ENCODE measurements at places on chromosomes 2 and 18.
A peak's percentile ranks its signal among the peaks of the same experiment; 100 is the strongest.

DNA sequence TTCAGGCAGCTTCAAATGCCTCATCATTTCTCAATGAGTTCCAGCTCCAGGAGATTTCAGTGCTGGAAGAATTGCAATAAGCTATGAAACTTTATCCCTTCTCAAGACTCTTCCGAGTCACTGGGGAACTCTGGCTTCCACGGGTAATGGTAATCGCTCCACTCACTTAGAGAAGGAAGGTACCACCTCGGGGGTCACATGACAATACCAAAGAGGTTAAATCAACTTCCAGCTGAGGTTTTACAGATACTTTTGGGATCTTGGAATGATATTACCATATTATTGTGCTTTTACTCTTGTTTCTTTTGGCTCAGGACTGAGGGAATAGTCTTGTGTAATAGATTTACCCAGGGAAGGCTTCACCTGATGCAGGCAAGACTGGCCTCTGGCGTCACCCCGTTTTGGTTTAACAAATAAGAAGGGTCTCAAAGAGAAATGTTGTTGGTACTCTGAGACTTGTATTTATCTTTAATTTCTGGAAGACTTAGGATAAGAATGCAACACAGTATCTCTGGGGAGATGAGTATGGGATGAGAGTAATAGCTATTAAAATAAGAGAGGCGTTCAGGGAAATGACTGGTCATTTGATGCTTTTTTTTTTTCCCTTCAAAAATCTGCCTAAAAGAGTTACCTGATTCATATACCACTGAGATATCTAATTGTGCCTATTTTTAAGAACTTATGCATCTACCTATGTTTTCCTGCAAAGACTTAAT, 316.9 kb upstream of the ZEB2 start:
- no peak for DNase-seq

DNA sequence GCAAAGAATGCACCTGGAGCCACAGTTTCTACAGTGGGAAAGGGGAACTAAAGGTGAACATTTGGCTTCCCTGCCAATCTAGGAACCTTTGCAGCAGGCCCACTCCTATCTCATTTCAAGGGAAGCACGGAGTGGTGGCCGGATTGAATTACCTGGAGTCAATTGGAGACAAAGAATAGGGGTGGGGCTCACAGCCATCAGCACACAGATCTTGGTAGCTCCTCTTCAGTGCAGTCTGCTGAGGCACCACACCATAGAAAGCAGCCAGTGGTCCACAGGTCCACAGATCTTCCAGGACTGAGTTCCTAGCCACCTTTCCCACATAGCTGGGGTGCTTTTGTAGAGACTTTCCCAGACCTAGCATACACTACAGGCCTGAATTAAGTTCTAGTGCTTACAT, 43.5 kb upstream of the NXPH2 start:
- no peak for DNase-seq

- no peak for DNase-seq
These were observed 197.0 kb downstream of the HRH4 start for GRCh38 chr18:24657444-24657842.

GRCh38 chr18:76426737-76427305, 68.2 kb downstream of the ZNF516 start:
- no peak for DNase-seq

DNA sequence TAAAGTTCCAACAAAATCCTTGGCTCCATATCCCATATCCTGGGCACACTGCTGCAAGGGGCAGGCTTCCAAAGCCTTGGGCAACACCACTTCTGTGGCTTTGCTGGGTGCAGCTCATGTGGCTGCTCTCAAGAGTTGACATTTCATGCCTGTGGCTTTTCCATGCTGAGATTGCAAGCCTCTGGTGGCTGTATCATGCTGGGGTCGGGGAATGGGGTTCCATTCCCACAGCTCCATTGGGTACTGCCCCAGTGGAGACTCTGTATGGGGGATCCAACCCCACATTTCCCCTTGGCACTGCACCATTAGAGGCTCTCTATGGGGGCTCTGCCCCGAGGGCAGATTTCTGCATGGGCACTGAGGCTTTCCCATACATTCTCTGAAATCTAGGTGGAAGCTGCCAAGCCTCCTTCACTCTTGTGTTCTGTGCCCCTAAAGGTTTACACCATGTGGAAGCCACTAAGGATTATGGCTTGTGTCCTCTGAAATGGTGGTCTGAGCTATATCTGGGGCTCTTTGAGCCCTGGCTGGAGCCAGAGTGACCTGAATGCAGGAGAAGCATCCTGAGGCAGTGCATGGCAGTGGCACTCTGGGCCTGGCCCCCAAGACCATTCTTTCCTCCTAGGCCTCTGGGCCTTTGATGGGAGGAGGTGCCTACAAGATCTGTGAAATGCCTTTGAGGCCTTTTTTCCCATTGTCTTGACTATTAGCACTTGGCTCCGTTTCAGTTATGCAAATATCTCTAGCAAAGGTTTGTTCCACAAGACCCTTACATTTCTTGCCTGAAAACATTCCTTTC, 107.9 kb downstream of the PTGR3 start:
- no peak for DNase-seq

- DNase-seq = no peak
These were observed 1.9 kb downstream of the GTF2A1L start for GRCh38 chr2:48619526-48619925.

GRCh38 chr2:126722546-126722945, 66.6 kb downstream of the GYPC start:
- DNase-seq = no peak

DNA sequence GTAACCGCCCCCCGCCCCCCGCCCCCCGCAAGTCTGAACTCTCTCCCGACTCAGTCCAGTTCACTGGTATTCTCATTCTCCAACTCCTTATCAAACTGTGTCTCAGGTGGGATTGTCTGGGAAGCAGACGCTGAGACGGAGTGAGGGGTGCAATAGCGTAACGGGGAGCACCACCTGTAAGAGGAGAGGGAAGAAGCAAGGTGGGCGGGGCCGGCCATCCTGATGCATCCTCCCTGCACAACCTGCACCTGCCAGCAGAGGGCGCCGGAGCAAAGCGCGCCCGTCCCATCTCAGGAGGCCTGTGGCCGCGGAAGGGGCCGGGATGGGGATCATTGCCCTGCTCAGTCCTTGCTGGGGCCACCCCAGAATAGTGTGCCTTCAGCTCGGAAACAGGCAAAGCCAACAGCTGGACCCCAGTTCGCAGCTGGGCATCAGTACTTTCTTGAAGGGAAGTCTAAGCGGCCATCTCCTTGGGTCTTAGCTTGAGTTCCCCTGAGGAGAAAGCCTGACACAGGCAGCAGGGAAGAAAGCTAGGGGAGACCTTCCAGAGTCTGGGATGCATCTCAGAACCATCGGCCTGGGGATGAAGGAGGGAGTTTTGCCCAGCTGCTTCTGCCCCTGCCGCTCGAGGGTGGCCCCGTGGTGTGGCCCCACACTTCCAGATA, 208.0 kb downstream of the TFCP2L1 start:
- peak; percentile 35 for DNase-seq

DNA sequence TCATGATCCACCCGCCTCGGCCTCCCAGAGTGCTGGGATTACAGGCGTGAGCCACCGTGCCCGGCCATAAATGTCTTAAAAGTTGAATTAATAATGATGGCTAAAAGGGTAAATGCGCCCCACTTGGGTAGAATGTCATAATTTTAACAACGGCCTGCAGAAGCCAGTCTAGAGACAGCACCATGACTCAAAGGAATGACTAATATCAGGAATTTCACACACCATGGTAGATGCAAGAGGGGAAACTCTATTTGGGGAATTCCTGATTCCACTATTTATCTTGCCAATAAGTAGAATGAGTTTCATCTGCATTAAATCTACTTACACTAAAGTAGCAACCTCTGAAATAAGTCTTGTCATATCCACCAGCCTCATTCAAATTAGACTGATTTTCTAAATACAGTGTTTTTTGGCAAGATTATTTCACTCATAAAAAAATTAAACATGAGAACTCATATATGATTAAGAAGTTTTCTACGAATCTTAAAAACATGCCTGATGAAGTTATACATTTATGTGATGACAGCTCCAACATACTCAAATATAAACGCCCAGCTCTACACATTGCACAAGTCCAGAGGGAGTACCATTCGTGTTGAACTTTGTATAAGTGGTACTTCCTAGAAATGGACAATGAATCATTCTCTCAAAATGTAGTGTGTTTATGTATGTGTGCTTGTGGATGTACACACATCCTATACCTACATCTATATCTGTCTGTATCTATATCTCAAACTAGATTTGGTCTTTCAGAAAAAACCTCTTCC, 309.7 kb downstream of the IRS1 start:
- no peak for DNase-seq

- DNase-seq = no peak
These were observed 186.7 kb downstream of the ARL4C start for GRCh38 chr2:234310166-234310565.

- no peak for DNase-seq
These were observed 26.8 kb downstream of the GLI2 start for GRCh38 chr2:120762341-120763061.

- no peak for DNase-seq
These were observed 46.7 kb downstream of the EML6 start for GRCh38 chr2:54770211-54770610.

- no peak for DNase-seq
These were observed 508.3 kb downstream of the TSN start for GRCh38 chr2:122263746-122264145.

- no peak for DNase-seq
These were observed 703.3 kb upstream of the PKDCC start for GRCh38 chr2:41344529-41344928.

- no peak for DNase-seq
These were observed 108.8 kb upstream of the PIEZO2 start for GRCh38 chr18:11258039-11258610.

- DNase-seq = no peak
These were observed 85.2 kb downstream of the EIPR1 start for GRCh38 chr2:3292416-3292815.

DNA sequence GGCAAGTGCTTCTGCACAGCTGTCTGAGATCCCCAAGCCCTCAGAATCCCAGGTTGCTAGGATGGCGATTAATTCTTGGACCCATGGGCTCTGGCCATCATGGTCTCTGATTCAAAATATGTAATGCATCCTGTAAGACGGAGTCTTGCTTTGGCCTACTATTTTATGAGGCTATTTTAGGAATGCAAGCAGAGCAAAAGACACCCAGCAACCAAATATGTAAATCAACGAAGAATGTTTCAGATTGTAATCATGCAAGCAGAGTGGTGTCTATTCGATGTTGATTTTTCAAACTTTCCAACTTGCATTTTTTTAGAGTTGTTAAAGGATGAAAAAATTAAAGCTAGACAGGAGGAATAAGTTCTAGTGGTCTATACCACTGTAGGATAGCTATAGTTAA, 154.8 kb downstream of the COL6A3 start:
- no peak for DNase-seq

- no peak for DNase-seq
These were observed 166.4 kb downstream of the MGAT5 start for GRCh38 chr2:134420259-134420658.

GRCh38 chr2:96247009-96247408, 18.8 kb downstream of the TMEM127 start:
- DNase-seq = no peak

GRCh38 chr2:172791953-172792352, 56.3 kb downstream of the RAPGEF4 start:
- DNase-seq = no peak

DNA sequence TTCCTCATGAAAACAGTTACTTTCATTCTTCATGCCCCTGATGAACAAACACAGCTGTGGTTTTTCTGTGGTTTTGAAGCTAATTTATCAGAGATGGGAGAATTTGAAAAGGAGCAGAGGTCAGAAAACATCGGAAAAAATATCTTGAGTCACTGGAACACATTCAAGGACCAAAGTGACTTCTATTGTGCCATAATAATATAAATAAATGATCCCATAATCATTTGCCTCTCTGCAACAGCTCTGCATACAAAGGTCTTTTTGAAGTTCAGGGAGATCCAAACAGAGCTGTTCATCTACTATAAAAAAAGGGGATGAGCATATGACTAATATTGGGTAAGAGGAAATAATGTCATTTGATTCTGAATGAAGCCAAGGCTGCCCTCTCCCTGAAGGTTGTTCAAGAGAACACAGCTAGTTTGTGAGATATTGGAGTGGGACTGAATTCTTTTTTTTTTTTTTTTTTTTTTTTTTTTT, 201.3 kb upstream of the GALNT5 start:
- no peak for DNase-seq

- no peak for DNase-seq
These were observed 613.9 kb downstream of the IRS1 start for GRCh38 chr2:226185616-226186211.

- DNase-seq = no peak
These were observed at the start of gene GULP1 for GRCh38 chr2:188291617-188292347. TSS of gene GULP1 (plus strand) at chr2:188291874. CDS start at chr2:188477703, 185,829 bp downstream.

DNA sequence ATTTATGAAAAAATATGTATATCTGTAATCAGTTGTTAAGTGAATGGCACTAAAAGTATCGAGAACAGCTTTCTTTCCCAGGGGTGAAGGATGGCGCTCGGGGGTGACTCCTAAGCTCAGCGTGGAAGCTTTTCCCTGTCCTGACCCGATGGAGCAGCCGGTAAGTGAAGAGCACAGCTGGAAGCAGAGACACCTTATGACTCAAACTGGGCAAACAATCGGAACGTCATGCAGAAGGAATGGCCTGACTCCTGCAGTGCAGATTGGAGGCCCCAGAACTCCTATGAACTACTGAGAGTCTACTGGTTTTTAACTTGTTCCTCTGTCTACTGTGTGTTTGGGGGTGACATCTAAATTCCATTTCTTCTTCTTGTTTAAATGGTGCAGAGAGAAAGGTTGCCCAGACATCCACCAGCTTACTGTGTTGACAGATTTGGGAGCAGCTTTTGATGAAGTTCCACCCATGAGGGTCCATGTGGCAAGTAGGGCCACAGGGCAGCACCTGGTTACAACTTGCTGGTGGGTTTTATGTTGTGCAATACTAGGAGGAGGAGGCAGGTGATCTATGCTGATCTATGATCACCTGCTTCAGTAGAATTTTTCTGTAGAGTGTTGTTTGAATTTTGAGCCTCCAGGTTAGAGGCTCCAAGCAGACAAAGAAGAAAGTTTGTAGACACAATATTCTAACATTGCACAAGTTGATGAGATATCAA, 52.8 kb upstream of the TMEM182 start:
- DNase-seq = no peak

- DNase-seq = no peak
These were observed 56.3 kb upstream of the TMEM18 start for GRCh38 chr2:733495-733894.

- no peak for DNase-seq
These were observed 57.3 kb upstream of the ALPP start for GRCh38 chr2:232321156-232321816.

DNA sequence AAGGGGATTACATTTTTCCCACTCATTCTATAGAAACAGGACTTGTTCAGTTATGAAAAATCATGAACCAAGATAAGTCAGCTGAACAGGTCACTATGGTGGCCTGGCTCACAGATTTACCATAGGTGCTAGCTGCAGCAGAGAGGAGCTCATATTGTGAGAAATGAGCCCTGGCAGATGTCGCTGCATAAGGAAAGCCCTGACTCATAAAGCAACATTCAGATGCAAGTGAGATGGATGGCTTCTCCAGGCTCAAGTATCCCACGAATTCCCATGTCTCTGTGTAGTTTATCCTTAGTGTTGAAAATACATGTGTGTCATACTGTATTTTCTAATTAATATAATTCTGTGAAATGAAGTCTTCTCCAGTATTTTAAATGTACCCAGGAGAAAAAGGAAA, 115.0 kb upstream of the LHCGR start:
- no peak for DNase-seq

GRCh38 chr18:28183418-28184078, 6.6 kb upstream of the CDH2 start:
- DNase-seq = no peak

Measured in stimulated activated CD4-positive, alpha-beta T cell treated with anti-CD3 and anti-CD28 coated beads, Interleukin-1b, Interleukin-23, amount 100 ng/mL, for 24 hours (primary cell).